Esophagus mucosa (tissue), 1 donor: ENCODE measurements at places on chromosomes 1 and 21.
A peak's percentile ranks its signal among the peaks of the same experiment; 100 is the strongest.

DNA sequence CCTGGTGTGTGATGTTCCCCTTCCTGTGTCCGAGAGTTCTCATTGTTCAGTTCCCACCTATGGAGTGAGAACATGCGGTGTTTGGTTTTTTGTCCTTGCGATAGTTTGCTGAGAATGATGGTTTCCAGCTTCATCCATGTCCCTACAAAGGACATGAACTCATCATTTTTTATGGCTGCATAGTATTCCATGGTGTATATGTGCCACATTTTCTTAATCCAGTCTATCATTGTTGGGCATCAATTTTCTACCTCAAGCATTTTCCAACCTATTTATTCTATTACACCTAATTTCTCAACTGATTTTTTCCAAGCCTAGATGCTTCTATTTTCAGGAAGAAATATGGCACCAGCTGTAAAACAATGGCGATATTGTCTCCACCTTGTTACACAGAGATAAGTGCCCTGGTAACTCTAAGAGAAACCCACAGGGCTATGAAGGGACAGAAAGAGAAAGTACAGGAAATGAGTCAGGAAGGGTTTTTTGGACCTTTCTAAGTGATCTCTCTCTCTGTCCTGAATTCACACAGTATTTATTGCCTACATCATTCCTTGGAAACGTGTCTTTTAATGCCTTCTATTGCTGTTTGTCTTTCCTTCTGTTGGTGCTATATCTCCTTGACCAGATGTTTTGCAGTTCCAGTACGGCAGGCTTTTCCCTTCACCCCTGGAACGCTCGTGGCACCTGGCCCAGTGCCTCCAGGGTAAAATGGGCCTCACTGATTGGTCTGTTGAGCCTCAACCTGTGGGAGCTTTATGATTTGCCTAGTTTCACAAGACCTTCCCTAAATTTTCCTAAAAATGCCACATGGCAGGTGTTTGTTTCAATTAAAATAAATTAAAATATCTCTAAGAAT, 14.6 kb upstream of the JAK1 start:
- peak; percentile 19 for ATAC-seq

GRCh38 chr21:43282358-43283120, 113.7 kb downstream of the CRYAA start:
- ATAC-seq: peak; percentile 16

DNA sequence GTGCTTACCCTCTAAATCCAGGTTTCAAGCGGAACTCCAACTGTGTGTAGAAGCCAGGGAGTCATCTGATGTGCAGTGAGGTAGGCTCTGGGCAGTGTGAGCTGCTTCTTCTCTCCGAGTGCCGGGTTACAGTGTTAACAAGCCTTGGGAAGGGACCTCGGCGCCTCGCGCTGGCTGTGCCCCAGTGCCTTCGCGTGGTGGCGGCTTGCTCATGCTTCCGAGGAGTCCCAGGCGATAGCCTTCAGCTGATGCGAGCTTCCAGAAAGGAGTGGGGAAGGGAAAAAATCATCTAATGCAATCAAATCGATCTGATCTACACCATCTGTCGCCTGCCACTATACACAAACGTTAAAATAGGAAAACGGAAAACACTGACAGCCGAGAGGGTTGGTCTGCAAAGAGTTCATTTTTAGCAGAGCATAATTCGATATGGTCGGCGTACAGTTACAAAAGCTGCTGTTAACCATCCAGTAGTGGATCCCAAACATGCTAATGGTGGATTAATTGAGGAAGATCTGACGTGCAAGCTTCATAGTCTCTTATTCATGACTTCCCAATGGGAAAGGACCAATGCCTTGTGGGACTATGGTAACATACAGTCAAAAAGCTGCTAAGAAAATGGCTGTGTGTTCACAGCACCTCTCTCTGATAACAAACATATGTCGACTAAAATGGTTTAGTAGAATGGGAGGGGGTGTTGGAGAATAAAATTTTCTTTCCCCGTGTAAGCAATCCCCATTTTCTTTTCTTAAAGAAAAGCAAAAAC, 128.7 kb upstream of the DPYD start:
- ATAC-seq: no peak

GRCh38 chr1:54919367-54920359, 32.7 kb upstream of the DHCR24 start:
- peak; percentile 35 for ATAC-seq

DNA sequence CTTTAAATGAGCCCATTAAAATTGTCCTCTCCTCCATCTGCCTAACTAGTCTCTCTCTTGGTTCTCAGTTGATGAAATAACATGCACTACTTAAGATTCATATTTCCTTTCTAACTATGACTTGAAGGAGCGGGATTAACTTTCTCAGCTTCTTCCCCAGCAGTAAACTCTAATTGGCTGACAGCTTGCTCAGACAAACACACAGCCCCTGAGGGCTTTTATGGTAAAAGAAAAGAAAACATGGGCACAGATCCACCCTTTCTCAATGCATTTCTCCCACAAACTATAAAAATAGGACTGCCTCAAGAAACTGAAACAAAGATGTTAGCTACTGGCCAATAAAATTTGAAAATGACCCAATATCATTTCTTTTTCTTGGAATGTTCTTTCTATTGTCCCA, 703.1 kb downstream of the ADGRL2 start:
- peak; percentile 61 for ATAC-seq

- ATAC-seq: no peak
Observed at GRCh38 chr1:182292193-182292741, 99.3 kb downstream of the GLUL start.

DNA sequence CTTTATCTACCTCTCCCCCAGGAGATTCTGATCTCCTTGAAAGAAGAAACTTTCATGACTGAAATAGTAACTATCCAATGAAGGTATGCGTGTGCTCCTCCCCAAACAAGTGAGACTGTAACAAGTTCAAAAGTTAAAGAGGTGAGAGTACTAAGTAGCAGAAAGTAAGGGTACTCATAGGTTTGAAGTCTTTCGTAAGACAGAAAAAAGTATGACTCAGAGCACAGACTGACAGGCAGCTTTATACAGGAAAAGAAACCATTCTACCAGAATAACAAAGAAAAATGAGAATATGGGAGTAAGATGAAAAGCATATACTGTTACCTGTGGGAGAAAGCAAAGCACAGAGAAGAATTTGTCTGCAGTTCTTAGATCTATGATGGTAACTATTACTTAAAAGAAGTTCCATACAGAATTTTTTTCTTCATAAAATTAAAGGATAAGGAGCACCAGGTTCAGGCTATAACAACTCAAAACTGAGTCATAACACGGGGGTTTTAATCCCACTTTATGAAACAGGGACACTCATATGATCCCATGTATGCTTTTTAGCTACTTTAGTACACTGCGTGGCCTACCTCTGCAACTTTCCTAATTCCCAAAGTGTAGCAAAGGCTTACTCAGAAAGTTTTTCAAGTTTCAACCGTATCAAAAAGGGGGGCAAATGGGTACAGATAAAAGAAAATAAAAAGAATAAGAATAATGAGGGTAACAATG, 52.0 kb downstream of the FOXJ3 start:
- ATAC-seq: peak; percentile 85

DNA sequence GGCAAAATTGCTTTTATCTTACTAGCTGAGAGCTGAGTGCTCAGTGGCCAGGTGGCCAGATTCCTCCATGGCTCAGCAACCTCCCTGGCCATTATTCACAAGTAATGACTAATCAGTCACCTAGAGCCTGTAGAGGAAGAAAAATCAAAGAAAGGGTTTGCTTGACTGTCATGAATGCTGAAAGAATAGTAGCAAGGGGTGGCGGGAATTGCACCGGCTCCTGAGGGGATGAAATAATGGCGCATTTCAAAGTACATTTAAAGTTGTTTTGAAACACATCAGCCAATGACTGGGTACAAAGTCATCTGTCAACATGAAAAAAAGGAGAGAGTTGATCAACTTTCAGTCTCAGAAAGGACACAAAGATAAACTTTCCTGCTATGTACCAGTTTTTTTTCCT, 99.5 kb downstream of the OMA1 start:
- peak; percentile 59 for ATAC-seq

DNA sequence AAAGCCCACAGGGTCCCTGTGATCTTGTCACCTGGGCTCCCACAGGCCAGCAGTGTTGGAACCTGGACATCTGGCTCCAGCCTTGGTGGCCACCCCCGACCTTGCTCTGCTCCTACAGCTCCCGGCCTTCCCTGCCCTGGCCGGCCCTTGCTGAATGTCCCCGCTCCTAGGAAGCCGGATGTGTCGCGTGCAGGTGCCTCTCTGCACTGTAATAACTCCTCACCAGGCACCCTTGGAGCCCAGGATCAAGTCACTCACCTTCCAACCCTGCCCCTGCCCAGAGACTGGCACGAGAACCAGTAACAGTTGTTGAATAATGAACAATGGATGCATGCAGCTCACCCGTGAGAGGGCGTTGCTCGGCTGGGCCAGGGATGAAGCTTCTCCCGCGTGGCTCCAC, 12.1 kb downstream of the PDE9A start:
- no peak for ATAC-seq

DNA sequence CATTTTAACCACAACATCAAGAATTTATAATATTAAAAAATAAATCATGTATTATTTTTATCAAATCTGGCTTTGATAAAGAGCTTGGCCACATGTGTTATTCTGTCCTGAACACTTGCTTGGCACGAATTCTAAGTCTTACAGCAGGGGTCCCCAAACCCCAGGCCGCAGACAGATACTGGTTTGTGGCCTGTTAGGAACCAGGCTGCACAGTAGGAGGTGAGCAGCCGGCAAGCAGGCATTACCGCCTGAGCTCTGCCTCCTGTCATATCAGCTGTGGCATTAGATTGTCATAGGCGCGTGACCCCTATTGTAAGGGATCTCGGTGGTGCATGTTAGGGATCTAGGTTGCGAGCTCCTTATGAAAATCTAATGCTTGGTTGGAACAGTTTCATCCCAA, 127.6 kb upstream of the IVNS1ABP start:
- no peak for ATAC-seq

DNA sequence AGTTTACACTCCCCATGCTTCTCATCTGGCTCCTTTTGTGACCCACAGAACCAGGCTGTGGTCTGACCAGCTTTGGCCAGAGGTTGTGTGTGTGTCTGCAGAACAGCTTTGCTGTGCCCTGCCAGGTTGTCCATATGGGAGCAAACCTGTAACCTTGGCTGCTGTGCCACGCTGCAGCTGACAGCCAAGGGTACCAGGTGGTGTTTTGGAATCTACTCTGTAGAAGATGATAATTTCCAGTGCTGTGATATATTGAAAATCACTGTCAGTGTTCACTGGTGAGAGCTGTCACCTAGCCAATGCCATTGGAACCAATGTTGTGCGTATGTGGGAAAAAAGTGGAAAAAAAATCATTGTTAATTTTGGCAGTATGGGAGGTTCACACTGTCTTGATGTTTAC, 18.2 kb downstream of the CENPF start:
- no peak for ATAC-seq

GRCh38 chr1:208166340-208167138, 77.6 kb downstream of the PLXNA2 start:
- ATAC-seq: peak; percentile 51

DNA sequence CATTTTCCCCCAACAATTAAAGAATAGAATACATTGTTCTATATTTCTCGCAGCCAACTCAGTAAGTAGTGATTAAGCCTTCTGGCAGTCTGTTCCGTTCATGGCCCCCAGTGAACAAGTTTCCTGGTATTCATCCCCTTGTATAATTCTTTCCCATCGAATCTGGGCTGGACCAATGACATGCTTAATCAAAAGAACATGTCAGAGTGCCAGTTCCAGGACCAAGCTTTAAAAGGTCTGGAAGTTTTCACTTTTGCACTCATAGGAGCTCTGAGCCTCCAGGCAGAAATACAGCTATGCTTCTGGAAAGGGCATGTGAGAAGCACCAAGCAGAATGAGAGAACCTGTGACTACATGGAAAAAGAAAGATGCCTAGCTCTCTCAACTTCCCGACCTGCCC, 22.5 kb upstream of the DPYD start:
- ATAC-seq: no peak

- peak; percentile 72 for ATAC-seq
Observed at GRCh38 chr1:51829058-51829457, 49.5 kb downstream of the NRDC start.

DNA sequence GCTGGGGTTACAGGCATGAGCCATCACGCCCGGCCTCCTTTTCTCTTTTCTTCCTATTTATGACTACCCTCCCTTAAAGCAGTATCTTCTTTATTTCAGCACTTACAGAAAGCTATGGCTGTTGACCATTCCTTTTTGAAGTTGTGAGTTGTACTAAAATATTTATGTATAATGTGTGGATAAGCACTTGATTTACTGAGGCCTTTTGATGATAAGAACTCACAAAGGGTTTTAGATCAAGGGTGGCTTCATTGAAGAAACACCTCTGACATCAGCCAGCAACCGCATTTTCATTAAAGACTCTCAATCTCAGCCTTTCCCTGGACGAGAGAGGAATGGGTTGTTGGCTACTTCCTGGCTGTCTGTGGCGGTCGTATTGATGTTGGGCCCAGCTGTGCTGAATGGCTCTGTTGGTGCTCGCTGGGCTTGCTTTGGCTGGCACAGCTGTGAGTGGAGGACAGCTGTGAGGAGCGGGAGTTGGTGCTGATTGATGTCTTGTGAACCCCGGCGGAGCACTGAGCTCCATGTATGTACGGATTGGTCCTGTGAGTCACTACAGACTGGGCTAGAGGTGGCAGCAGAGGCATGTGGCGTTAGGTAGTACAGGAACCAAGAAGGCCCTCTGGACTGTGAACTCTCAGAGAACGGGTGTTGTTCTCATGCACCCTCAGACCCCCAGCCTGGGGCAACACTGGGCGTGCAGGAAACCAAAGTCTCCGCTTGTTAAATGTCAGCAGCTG, 208.8 kb downstream of the KIF26B start:
- no peak for ATAC-seq

GRCh38 chr1:182278144-182279054, 113.2 kb downstream of the GLUL start:
- ATAC-seq: no peak

DNA sequence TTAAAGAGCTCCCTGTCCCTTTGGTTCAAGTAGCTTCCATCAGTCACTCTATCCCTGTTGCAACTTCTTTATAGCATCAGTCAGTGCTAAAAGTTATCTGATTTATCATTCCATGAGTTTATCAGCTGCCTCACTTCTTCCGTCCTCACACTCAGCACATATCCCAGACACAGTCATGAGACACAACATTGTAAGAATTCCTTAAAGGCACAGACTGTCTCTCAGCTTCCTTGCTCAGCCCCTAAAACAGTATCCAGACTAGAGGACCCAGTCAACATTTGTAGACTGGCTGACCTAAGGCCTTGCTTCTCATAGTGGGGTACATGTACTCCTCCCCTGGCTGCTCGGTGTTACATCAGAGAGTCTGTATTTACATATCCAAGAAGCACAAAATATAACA, 164.9 kb upstream of the ADGRL2 start:
- no peak for ATAC-seq

GRCh38 chr1:66182551-66183178, 351.3 kb upstream of the SGIP1 start:
- ATAC-seq: no peak
